ENCODE measurements at places on chromosomes 4 and X.
A peak's percentile ranks its signal among the peaks of the same experiment; 100 is the strongest.

DNA sequence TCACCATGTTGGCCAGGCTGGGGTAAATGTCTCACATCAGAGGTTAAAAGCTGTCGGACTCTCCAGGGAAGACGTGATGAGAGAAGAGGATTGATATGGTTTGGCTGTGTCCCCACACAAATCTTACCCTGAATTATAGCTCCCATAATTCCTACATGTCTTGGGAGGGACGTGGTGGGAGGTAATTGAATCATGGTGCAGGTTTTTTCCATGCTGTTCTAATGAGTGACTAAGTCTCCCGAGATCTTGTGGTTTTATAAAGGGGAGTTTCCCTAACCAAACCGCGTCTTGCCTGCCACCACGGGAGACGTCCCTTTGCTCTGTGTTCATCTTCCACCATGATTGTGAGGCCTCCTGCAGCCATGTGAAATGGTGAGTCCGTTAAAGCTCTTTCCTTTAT lies 64.4 kb downstream of the ASMT start:
- DNase-seq = no peak

GRCh38 chrX:13110433-13111324 lies 66.3 kb upstream of the FAM9C start:
- DNase-seq = peak; percentile 22

- peak; percentile 14 for DNase-seq
Measured at GRCh38 chr4:173415092-173415491, 16.2 kb upstream of the SCRG1 start.

GRCh38 chr4:144989306-144989705 lies 108.7 kb downstream of the ANAPC10 start:
- no peak for DNase-seq

GRCh38 chrX:2383735-2384134 lies 117.0 kb downstream of the DHRSX start:
- no peak for DNase-seq

GRCh38 chrX:20412871-20413486 lies 146.3 kb upstream of the RPS6KA3 start:
- no peak for DNase-seq

- no peak for DNase-seq
Measured at GRCh38 chr4:46586566-46586965, 196.6 kb upstream of the GABRA2 start.

GRCh38 chr4:184388106-184388505 lies 86.2 kb downstream of the IRF2 start:
- DNase-seq = no peak

DNA sequence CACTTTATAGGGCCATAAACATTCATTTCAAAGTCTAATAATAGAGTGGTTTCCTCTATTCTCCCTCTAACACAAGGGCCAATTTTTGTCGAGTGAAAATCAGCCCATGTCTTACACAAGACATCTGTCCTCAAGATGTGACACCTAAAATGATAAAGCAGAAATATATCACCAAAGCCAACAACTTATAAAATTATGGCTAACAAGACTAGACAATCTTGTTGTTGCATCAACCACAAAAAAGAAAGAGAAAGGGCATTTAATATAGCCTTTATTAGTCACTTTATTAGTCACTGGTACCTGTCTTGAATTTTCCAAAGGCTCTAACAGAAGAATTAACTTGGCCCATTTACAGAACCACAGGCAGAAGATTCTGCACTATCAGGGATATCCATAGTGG lies 161.6 kb downstream of the SMIM20 start:
- no peak for DNase-seq
